ENCODE measurements at places on chromosomes 12 and 14.

- peak; percentile 72 for ATAC-seq
Measured at GRCh38 chr14:91317381-91318308, 73.1 kb upstream of the GPR68 start.

GRCh38 chr14:70340002-70340401 lies 19.5 kb downstream of the COX16 start:
- no peak for ATAC-seq

DNA sequence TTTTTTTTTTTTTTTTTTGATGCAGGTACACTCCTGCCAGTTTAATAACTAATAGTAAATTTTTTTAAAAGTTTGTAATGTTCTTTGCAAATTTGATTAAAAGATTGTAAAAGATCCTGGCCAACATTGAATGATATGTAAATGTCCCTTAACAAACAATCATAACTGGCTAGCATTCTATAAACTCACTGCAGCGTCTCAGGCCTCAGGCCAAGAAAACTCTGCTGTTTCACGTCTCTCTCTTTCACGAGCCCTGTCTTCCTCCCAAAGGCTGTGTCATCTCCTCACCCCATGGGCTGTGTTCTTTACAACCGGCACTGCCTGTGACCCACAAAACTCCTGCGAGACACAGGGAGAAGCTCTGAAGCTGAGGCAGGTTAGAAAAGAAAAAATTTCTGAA lies 103.3 kb downstream of the NUAK1 start:
- no peak for ATAC-seq

GRCh38 chr12:128909653-128910052 lies 56.4 kb downstream of the GLT1D1 start:
- no peak for ATAC-seq

GRCh38 chr14:100900837-100901390 lies 2.6 kb downstream of the RTL1 start:
- no peak for ATAC-seq

GRCh38 chr12:19482036-19482435 lies 42.7 kb downstream of the AEBP2 start:
- no peak for ATAC-seq

DNA sequence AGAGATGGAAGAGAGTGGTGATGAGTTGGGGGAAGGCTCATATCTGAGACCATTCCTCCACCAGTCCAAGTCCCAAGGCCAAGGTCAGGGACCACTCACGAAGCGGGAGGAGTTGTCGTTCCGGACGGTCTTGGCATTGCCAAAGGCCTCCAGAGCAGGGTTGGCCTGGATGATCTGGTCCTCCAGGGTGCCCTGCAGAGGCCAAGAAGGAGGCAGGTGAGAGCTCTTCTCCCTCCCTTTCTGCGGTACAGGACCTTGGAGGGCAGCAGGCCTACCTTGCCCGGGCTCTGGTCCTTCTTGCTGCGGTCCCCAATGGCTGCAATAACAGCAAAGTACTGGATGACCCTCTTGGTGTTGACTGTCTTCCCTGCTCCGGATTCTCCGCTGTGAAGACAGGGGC lies 4.0 kb downstream of the MYH7 start:
- no peak for ATAC-seq

- ATAC-seq: no peak
Measured at GRCh38 chr14:40694023-40694422, 912.7 kb upstream of the LRFN5 start.

DNA sequence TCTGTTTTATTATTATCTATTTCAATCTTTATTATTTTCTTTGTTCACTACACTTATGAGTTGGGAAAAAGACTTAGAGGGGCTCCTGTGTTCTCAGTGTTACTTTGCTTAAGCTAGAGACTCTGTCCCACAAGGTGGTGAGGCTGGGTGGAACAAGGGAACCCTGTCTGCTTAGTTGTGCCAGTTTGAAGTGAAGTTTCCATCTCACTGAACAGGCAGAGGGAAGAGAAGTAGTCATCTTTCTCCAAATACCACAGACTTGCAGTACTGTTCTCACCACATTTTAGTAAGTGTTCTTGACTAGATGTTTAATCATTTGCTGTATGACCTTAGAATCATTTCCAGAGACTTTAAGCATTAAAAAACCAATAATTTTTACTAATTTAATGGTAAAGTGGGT lies 195.7 kb upstream of the NEDD1 start:
- ATAC-seq: no peak

- ATAC-seq: no peak
Measured at GRCh38 chr14:94040796-94041195, 14.7 kb downstream of the OTUB2 start.

Measured in activated CD4-positive, CD25-positive, alpha-beta regulatory T cell treated with anti-CD3 and anti-CD28 coated beads, Interleukin-2, amount 50 U/mL, for 24 hours (primary cell).